ENCODE measurements at places on chromosomes 4 and X. TPM values are rescaled to one million over a fixed set of nuclear protein-coding genes. Genes with fewer than 3 reads are reported as not detected.

The CT45A1 gene
- total RNA-seq = not detected

The COL4A6 gene
- not detected for total RNA-seq

- no peak overlapping the region for H3K4me3 ChIP-seq
- no peaks in the 10 kb centered on the region for H3K27me3 ChIP-seq
- H3K4me1 ChIP-seq = no peaks in the 10 kb centered on the region
- no peak for DNase-seq
- no peaks in the 10 kb centered on the region for H3K36me3 ChIP-seq
- H3K27ac ChIP-seq = no peak overlapping the region
Observed at GRCh38 chr4:181443021-181443420, 800.2 kb upstream of the TENM3 start.

GRCh38 chr4:8191136-8191747 lies 7.8 kb upstream of the SH3TC1 start:
- H3K4me3 ChIP-seq = no peak overlapping the region
- DNase-seq = no peak
- no peak overlapping the region for H3K27ac ChIP-seq
- no peaks in the 10 kb centered on the region for H3K27me3 ChIP-seq
- no peaks in the 10 kb centered on the region for H3K4me1 ChIP-seq

GRCh38 chr4:158535130-158535614 lies 13.5 kb downstream of the RXFP1 start:
- H3K4me3 ChIP-seq = no peak overlapping the region
- H3K27me3 ChIP-seq = no peaks in the 10 kb centered on the region
- no peak for DNase-seq
- no peak overlapping the region for H3K27ac ChIP-seq
- no peaks in the 10 kb centered on the region for H3K4me1 ChIP-seq

GRCh38 chr4:185838104-185838452 lies 26.1 kb upstream of the SORBS2 start:
- H3K4me3 ChIP-seq = no peak overlapping the region
- no peaks in the 10 kb centered on the region for H3K36me3 ChIP-seq
- no peak overlapping the region for H3K27ac ChIP-seq
- DNase-seq = no peak
- no peaks in the 10 kb centered on the region for H3K27me3 ChIP-seq

DNA sequence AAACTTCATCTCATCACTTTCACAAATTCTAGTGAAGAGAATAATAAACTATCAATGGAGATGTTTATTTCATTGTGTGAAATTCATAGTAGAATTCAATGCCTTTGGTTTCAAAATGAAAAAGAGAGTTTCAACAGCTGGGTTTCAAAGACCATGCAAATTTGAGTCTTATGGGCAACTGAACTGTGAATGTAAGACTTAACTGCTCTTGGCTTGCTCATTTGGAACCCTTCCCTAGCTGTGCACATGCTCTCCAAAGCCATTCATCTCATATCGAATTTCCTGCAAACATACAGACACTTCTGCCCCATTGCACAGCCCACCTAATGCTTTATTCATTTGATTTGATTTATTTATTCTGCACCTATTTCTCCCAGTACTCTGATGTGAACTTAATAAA lies 154.5 kb downstream of the GRXCR1 start:
- no peaks in the 10 kb centered on the region for H3K27me3 ChIP-seq
- no peak overlapping the region for H3K27ac ChIP-seq
- DNase-seq = no peak
- no peaks in the 10 kb centered on the region for H3K36me3 ChIP-seq
- H3K4me1 ChIP-seq = no peaks in the 10 kb centered on the region

DNA sequence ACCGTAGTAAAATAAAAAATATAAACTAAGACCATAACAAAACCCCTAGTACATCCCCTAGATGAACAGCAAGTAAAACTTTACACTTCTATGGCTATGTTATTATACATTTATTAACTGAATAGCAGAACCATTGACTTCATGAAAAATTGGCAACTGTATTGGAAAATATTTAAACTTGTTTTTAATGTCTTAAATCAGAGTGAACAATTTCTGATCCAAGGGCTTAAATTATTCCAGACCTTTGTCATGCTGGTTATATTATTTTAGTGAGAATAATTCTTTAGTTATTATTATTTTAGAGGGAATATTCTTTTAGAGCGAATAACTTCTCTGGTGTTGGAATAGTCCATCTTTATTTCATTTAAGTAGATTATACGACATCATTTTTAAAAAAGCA lies 265.0 kb downstream of the ANK2 start:
- no peak overlapping the region for H3K4me3 ChIP-seq
- no peaks in the 10 kb centered on the region for H3K27me3 ChIP-seq
- H3K36me3 ChIP-seq = no peaks in the 10 kb centered on the region

DNA sequence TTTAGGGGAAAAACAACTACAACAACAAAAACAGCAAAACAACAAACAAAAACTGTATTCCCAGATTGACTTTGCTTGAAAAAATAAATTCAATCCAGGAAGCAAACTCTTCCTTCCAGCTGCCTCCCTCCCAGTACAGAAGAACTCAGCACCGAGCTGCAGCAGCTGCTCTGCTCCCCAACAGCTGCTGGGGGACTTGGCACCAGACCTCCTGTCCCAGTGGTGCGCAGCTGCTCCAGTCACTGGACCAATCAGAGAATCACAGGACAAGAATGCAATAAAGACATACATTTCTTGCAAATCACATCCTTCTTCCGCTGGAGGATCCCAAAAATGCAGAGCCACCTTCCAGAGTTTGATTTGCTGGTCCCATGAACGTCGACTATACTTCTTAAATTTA lies 11.8 kb upstream of the FAM53A start:
- DNase-seq = no peak
- H3K36me3 ChIP-seq = peaks cover 41% of the 10 kb centered on the region
- H3K4me1 ChIP-seq = no peaks in the 10 kb centered on the region
- no peak overlapping the region for H3K4me3 ChIP-seq
- no peaks in the 10 kb centered on the region for H3K27me3 ChIP-seq
- H3K27ac ChIP-seq = no peak overlapping the region

GRCh38 chr4:764405-765169 lies 59.0 kb downstream of the PCGF3 start:
- DNase-seq = no peak
- H3K27ac ChIP-seq = no peak overlapping the region
- no peak overlapping the region for H3K4me3 ChIP-seq
- H3K27me3 ChIP-seq = no peaks in the 10 kb centered on the region
- H3K36me3 ChIP-seq = peaks cover 11% of the 10 kb centered on the region
